Bronchial epithelial cell (primary cell): ENCODE measurements at places on chromosomes 13 and 19. TPM values are rescaled to one million over a fixed set of nuclear protein-coding genes. Genes with fewer than 3 reads are reported as not detected.

DNA sequence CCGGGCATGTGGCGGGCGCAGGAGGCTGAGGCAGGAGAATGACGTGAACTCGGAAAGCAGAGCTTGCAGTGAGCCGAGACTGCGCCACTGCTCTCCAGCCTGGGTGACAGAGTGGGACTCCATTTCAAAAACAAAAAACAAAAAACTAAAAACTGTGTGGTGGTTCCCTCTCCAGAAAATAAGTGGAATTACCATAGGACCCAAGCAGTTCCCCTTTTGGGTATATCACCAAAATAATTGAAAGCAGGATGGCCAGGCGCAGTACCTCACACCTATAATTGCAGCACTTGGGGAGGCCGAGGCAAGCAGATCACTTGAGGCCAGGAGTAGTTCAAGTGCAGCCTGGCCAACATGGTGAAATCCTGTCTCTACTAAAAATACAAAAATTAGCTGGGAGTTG, 15.7 kb upstream of the LDLR start:
- DNase-seq, result no peak

DNA sequence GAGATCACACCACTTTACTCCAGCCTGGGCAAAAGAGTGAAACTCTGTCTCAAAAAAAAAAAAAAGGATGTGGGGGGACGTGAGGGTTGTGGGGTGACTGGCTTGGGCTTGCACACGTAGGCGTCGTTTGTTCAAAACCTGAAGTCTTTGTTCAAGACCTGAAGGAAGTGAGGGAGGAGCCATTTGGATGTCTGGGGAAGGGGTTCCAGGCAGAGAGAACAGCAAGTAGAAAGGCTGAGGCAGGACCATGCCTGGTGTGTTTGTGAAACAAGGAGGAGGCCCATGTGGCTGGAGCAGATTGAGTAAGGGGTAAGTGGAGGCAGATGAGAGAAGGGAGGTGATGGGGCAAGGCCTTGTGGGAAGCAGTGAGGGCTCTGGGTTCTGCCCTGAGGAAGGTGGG, 27.8 kb downstream of the PIN1 start:
- no peak for DNase-seq

GRCh38 chr13:101013245-101013644, 338.6 kb upstream of the TMTC4 start:
- DNase-seq, result no peak

DNA sequence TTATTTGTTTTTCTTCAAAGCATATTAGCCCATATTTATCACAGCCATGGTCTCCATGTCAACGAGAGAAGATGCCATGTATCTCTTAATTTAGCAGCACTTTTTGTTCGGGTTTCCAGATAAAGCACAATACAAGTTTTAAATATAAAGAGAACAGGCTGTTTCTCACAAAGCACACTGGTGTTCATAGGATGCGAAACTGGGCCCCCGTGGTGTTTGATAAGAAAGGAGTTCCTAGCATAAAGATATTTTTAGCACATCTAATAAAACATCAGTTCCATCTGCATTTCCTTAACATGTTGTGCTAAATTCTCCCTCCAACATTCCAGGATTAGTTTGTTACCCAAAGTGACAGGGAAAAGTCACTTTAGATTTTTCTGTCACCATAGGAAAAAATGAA, 72.4 kb upstream of the EDNRB start:
- DNase-seq, result no peak

- no peak for DNase-seq
These were observed 4.9 kb upstream of the MBD3L3 start for GRCh38 chr19:7063339-7063738.

- DNase-seq, result no peak
These were observed 1475.0 kb downstream of the SLITRK1 start for GRCh38 chr13:82407321-82407720.

GRCh38 chr13:99796175-99796819, 175.3 kb downstream of the ZIC5 start:
- DNase-seq, result peak; percentile 26

DNA sequence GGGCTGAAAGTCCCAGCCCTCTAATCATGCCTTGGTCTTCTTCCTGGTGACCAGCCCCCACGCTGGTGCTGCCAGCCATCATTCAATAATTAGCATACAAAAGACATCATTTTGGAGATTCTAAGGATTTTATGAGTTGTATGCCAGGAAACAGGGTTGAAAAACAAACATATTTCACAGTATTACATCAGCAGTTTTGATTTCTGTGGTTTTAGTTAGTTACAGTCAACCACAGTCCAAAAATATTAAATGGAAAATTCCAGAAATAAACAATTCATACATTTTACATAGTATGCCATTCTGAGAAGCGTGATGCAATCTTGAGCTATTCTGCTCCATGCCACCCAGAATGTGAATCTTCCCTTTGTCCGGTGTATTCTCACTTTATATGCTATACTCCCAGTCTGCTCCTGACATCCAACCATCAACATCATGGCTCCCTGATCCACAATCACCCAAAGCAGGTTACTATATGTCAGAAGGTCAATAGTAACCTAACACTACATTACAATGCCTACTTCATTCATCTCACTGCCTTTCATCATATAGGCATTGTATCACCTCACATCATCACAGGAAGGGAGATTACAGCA, 49.2 kb downstream of the STOML3 start:
- no peak for DNase-seq

- no peak for DNase-seq
These were observed 111.1 kb downstream of the STARD13 start for GRCh38 chr13:33174491-33174890.

GRCh38 chr13:86000546-86000945, 201.3 kb upstream of the SLITRK6 start:
- DNase-seq, result peak; percentile 82

GRCh38 chr19:16914421-16914820, 25.6 kb downstream of the F2RL3 start:
- DNase-seq, result no peak

DNA sequence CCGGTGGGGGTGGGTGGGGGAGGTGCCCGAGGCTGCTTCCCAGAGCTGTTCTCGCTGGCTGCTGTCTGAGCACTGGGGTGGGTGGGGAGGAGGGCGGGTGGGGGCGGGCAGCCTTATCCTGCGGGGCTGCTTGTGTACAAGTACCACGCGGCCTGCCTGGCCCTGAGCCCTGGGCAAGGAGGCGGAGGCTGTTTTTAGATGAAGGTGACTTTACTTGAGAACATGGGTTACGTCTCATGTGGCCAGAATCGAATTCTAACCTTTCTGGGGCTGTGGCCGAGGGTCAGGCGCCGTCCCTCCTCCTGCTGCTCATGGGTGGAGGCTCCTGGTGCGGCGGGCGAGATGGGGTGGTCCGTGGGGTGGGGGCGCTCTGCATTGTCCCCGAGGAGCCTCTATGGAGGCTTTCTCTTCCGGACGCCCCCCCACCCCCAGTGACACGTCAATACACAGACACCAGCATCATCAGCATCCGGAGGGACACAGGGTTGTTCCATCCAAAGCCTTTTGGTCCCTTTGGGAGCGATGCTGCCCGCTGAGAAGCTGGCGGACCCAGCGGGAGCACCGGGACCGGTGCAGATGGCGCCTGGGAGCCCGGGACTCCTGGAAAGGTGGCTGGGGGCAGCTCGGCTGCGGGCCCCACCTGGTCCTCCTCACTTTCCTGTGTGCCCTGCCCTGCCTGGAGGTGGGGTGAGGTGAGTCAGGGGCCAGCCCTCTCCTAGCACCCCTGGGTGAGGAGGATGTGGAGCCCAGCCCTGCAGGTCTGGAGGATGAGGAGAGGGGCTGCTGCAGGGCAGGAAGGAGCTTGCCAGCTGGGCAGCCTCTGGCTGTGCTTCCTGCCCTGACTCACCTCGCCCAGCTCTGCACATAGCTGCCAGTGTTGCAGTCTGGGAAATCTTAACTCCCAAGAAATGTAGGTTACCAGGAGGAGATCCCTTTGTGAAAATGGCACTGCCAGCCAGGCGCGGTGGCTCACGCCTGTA, 3.4 kb downstream of the BSG start:
- DNase-seq, result peak; percentile 80

DNA sequence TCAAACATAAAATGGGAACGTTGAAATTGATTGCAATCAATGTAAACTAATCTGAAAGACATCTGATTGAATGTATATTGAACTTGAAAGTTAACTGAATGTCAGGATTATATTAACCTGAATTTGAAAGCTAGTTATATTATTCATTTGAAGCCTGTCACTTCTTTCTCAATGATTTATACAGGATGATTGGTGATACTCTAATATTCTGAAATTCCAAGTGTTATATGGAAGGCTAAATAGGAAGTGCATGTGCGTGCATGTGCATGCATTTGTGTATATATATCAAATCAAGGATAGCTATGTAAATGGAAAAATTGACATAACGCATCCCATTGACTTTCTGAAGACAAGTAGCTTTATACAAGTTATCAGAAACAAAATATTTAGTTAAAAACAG, 143.3 kb downstream of the LMO7 start:
- DNase-seq, result no peak

DNA sequence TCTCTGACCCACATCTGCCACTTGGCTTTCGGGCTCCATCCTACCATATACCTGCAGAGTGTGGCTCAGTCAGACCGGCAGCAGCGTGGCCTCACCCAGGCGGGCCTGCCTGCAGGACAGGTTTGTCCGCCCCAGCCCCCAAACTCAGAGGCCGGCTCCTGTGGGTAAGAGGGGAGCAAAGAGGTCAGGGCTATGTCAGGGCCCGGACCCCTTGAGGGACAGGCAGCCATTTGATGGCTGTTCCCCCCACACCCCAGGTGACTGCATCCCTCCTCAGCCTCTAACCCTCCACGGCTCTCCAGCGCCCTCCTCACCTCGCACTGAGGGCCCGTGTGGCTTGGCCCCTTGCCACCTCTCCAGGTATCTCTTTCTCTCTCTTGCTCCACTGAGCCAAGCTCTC, 12.3 kb upstream of the ZBTB32 start:
- DNase-seq, result no peak

DNA sequence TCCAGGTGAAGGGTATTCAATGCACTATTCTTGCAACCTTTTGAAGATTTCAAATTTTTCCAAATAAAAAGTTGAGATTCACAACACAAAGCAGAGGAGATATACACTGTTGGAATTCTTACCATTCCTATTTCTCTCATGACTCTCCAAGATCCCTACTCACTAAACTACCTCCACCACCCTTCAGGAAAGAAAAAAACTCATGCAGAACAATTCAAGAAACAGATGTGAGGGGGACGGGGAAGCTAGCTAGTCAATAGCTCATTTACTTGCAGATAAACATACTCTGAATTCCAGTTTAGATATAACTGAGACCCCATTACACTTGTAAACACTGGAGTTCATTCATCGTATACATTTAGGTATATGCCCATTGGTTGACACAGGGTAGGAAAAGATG, 90.0 kb upstream of the SERP2 start:
- DNase-seq, result no peak

DNA sequence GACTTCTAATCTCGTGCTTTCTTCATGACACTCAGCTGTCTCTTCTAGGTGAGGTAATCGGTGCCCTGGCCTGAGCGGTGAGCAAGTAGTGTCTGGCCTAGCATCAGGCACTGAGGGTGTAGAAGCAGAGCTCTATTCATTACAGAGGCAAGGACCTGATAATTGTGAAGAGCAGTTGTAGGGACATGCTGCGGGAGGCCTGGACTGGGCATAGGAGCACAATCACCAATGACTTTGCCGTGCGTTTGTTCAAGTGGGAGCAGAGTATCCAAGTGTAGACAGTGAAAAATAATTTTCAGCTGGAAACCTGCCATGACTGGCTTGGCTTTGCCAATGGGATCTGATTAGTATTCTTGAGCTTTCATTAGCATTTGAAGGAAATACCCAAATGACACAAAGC, 32.1 kb upstream of the DCLK1 start:
- DNase-seq, result no peak

DNA sequence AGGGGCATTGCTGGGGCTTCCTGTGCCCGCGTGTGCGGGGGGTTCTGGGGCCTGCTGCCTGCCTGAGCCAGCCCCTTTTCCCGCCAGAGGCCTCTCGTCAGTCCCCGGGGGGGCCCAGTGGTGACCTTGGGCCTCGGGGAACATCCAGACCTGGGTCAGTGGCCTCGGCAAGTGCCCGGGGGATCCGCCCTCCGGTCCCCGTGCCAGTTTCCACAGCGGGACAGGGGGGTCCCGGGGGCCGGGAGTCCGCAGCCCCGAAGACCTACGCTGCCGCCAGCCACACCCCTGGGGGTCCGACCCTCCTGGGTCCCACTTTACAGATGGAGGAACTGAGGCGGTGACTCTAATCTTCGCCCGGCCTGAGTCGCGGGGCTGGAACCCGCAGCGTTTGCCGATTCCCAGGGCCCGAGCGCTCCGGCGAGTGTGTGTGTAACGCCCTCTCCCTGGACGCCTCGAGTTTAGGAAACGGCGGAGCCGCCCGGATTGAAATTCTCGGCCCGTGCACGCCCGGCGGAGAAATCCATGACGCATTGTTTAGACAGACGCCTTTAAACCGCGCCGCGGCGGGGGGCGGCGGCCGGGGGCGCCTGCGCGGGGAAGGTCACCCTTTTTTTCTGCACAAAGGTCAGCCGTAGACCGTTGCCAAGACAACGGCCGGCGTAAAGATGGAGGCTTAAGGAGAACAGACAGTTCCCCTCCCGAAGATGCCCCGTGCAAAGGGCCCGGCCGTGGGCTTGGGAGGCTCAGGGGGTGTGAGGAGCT, 39.3 kb downstream of the EFNA2 start:
- peak; percentile 70 for DNase-seq

DNA sequence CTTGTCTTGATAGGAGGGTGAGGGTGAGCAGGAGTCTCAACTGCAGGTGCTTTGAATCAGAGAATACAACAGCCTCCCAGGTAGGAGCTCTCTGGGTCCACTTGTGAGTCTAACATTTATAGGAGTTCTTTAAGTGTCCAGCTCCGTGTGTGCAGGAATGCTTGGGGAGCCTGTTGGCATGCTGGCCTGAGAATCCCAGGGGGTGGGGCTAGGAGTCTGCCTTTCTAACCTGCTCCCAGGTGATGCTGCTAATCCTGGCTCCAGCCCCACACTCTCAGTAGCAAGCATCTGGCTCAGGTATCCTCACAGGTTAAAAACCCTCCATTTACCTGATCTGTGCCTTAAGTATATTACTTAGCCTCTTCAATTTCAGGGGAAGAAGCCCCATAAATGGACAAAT, 368.9 kb downstream of the RBM26 start:
- DNase-seq, result no peak

DNA sequence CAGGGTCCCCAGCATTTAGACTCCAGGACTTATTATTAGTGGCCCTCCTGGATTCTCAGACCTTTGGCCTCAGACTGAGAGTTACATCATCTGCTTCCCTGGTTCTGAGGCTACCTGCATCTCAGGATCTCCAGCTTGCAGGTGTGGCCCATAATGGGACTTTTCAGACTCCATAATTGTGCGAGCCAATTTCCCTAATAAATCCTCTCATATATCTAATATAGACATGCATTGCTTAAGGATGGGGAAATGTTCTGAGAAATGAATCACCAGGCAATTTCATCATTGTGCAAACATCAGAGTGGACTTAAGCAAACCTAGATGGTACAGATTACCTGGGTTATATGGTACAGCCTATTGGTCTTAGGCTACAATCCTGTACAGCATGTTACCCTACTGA, 116.5 kb upstream of the FBXL3 start:
- DNase-seq, result peak; percentile 97

SBK2 gene
- not detected in 2 replicates for total RNA-seq

RPS16 gene
- 75.3 and 94.3 TPM in 2 replicates for total RNA-seq

CLEC17A gene
- not detected in 2 replicates for total RNA-seq

CATSPERD gene
- not detected in 2 replicates for total RNA-seq

LENG9 gene
- total RNA-seq, result 6.5 and 15.0 TPM in 2 replicates
